Right atrium auricular region (tissue), 2 donors: ENCODE measurements at places on chromosomes 12 and 14. TPM values are rescaled to one million over a fixed set of nuclear protein-coding genes. Genes with fewer than 3 reads are reported as not detected.

Gene PPP1R1A
- total RNA-seq = 111 TPM

Gene KRT82
- total RNA-seq = not detected

Gene ACOT6
- total RNA-seq = not detected

Gene LALBA
- total RNA-seq = not detected

Gene RFX4
- total RNA-seq = not detected

DNA sequence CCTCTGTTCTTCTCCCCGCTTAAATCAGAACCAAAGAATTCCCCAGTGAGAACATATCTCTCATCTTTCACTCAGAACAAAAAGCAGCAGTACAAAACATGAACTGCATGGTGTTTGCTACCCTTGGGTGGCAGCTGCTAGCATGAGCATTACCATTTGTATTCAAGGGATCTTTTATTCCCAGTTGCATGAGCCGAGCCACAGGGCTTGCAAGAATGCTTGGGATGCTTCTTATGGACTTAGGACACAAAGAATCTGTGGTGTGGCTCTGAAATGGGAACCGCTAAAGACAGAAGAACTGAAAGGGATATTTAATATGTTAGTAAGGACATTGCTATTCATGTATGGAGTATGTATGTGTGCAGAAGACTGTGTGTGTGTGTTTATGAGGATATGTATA lies 190.6 kb downstream of the TMX1 start:
- DNase-seq = no peak
- H3K27ac ChIP-seq = no peak overlapping the region
- H3K4me3 ChIP-seq = no peak overlapping the region
- H3K36me3 ChIP-seq = no peaks in the 10 kb centered on the region
- H3K27me3 ChIP-seq = no peaks in the 10 kb centered on the region
- peaks cover 12% of the 10 kb centered on the region for H3K4me1 ChIP-seq

GRCh38 chr14:94099006-94099405 lies 11.5 kb upstream of the IFI27 start:
- no peak overlapping the region for H3K27ac ChIP-seq
- H3K4me1 ChIP-seq = no peaks in the 10 kb centered on the region
- no peak overlapping the region for H3K4me3 ChIP-seq
- no peaks in the 10 kb centered on the region for H3K36me3 ChIP-seq
- no peaks in the 10 kb centered on the region for H3K27me3 ChIP-seq

DNA sequence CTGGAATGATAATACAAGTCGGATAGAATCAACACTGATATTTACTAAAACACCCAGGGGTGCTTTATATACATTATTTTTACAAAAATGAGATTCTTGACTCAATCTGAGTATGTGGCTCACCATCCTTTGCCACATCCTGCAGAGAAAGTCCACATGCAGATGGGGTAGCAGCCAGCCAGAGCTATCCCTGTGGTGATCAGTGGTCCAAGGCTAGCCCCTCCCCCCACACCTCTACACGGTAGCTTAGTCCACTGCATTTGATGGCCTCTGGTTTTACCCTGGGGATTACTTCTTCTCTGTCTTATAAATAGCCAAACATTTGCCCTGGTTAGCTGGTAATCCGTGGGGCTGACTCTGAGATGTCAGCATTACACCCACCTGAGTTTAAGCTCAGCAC lies 28.1 kb upstream of the TTC7B start:
- H3K36me3 ChIP-seq = no peaks in the 10 kb centered on the region

DNA sequence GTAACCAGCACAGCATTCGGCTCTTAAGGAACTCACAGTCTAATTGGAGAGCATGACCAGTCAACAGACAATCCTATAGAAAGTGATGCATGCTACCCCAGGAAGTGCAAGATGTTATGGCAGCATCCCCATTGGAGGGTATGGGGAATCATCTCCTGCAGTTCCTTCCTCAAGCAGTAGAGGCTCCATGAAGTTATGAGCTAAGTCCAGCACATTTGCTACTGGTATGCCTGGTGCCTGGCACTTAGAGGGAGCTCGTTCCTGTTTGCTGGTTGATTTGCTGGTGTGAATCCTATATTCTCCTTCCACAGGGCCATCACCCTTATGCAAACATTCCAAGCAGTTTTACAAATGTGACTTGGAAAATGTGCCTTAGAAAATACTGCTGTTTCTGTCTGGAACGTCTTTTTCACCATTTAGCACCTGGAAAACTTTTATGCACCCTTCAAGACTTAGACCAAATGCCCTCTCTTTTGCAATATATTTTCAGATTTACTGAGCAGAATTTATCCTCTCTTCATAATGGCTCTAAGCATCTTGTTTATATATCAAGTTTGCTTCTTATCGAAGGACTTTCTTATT lies 136.1 kb upstream of the WSCD2 start:
- no peaks in the 10 kb centered on the region for H3K27me3 ChIP-seq
- no peak overlapping the region for H3K4me3 ChIP-seq
- no peaks in the 10 kb centered on the region for H3K4me1 ChIP-seq
- DNase-seq = no peak

DNA sequence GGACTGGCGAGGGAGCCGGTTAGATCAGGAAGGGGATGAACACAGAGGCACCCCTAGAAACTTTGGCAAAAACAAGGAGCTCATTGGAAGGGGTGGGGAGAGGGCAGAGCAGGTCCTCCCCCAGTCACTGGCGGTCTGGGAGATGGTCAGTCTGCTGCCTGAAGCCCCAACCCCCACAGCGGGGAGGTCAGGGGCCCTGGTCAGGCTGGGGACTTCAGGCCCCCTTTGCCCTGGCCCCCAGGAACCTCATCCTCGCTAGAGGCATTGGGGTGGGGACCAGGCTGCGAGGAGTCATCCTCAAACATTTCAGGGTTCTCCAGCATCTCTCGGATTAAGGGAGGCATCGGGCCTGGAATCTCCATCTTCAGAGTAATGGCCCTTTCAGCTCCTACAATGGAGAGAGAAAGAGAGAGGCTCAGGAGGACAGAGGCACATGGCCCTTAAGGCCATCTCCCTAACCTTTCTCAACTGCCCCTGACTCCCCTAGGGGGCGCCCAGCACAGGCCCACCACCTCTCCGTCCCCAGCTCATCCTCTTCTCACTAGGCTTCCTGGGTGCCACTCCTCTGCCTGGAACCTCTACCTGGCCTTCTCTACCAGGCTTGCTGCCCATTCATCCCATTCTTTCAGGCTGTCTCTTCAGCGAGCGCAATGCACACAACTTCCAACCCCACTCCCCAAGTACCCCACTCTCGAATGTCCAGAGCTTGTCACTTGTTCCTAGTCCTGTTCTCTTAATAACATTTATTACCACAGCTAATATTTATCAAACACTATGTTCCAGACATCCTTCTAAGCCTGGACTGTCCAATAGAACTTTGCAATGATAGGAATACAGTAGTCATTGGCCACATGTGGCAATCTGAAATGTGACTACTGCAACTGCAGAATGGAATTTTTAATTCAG lies 4.7 kb upstream of the ITGB7 start:
- peaks cover 46% of the 10 kb centered on the region for H3K4me1 ChIP-seq
- no peaks in the 10 kb centered on the region for H3K27me3 ChIP-seq
- no peak overlapping the region for H3K4me3 ChIP-seq
- no peak for DNase-seq
- H3K27ac ChIP-seq = no peak overlapping the region

DNA sequence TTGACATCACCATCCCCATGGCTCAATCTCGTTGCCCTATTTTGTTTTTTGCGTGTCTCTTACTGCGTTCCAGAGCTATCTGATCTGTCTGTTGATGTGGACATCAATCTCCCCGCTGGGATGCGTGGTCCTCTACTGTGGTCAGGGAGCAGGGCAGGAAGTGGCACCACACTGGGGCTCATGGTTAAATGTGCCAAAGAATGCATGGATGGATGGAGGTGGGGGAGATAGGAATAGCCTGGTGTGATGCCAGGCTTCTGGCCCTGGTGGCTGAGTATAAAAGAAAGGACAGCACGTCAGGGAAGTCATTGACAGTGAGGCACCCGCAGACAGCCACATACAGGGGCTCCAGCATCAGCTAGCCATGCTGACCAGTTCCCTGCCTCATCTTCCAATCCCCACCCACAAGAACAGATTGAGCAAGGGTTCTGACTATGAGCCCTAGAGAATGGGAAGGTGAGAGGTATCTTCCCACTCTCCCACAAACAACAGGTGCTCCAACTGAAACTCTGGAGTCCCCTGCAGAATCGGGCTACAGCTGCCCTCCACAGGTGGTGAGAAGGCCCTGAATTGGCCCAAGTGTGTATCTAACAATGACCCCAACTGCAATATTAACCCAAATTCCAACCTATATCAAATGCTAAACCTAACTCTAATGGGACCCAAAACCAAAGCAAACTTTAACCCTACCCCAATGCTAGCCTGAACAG lies 2.7 kb upstream of the BEGAIN start:
- no peaks in the 10 kb centered on the region for H3K36me3 ChIP-seq
- no peak for DNase-seq
- H3K27me3 ChIP-seq = no peaks in the 10 kb centered on the region
- no peak overlapping the region for H3K4me3 ChIP-seq
- H3K27ac ChIP-seq = no peak overlapping the region

DNA sequence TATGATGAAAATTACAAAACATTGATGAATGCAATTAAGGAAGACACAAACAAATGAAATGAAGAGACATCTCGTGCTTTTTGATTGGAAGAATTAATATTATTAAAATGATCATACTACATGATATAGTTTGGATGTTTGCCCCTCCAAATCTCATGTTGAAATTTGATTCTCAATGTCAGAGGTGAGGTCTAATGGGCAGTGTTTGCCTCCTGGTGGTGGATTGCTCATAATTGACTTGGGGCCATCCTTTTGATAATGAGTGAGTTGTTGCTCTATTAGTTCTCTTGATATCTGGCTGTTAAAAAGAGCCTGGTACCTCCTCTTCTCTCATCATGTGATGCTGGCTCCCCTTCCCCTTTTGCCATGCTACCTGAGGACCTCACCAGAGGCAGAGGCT lies 56.7 kb downstream of the CD163L1 start:
- H3K27me3 ChIP-seq = no peaks in the 10 kb centered on the region
- no peak overlapping the region for H3K27ac ChIP-seq
- no peaks in the 10 kb centered on the region for H3K36me3 ChIP-seq
- H3K4me1 ChIP-seq = no peaks in the 10 kb centered on the region

DNA sequence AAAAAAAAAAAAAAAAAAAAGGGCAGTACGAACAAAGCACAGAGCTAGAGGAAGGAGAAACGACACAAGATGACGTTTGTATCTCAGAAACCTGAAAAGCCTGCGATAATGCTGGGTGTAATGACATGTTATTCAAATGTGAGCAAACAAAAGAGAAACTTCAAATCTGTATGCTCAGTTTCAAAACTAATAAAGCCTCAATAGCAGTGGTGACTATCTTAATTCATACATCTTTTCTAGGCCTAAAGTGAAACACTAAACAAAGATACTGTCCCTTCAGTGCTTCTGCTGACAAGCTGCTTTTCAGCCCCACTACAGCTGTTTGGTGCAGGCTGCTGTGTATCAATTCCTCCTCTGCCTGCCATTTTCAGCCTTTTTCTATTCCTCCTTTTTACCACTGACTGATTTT lies 15.8 kb downstream of the ITPR2 start:
- no peak overlapping the region for H3K27ac ChIP-seq
- DNase-seq = no peak
- no peaks in the 10 kb centered on the region for H3K36me3 ChIP-seq
- no peaks in the 10 kb centered on the region for H3K4me1 ChIP-seq
- no peak overlapping the region for H3K4me3 ChIP-seq
- H3K27me3 ChIP-seq = no peaks in the 10 kb centered on the region
